ENCODE measurements at places on chromosomes 12 and 14.

- no peak for DNase-seq
Measured at GRCh38 chr12:69024907-69025306, 91.9 kb upstream of the CPM start.

- no peak for DNase-seq
Measured at GRCh38 chr14:61374284-61374683, 52.9 kb downstream of the PRKCH start.

DNA sequence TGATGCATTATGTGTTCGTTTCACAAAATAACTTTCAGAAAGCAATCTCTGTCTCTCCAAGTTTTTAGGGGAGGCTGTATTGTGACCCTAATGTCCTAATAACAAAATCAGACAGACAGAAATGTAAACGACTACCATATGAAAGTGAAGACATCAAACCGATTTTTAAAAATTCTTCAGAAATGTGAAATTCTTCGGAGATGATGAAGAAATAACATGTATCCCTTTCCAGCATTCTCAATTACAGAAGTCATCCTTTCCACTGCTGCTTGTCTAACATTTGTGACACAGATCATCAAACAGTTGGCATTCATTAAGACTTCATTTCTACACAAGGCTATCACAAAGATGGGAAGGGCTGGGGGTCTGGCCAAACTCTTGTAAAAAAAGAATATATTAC lies 41.0 kb downstream of the DMAC2L start:
- no peak for DNase-seq

GRCh38 chr14:60331201-60332045 lies 82.4 kb downstream of the PPM1A start:
- DNase-seq: peak; percentile 60

DNA sequence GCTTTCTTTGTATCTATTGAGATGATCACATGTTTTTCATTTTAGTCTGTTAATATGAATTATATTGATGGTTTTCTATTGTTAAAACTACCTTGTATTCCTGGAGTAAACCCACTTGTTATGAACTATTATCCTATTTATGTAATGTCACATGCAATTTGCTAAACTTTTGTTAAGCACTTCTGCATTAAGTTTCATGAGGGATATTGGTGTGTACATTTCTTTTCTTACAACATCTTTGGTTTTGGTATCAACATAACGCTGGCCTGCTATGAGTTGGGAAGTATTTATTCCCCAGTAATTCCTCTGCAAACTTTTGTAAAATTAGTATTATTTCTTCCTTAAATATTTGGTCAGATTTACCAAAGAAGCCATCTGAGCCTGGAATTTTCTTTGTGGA lies 46.5 kb upstream of the AMIGO2 start:
- DNase-seq: no peak

GRCh38 chr14:46820291-46820690 lies 168.7 kb upstream of the RPL10L start:
- DNase-seq: no peak
